MCF 10A (cell line): ENCODE measurements at places on chromosomes 6 and 20. TPM values are rescaled to one million over a fixed set of nuclear protein-coding genes. Genes with fewer than 3 reads are reported as not detected.

DNA sequence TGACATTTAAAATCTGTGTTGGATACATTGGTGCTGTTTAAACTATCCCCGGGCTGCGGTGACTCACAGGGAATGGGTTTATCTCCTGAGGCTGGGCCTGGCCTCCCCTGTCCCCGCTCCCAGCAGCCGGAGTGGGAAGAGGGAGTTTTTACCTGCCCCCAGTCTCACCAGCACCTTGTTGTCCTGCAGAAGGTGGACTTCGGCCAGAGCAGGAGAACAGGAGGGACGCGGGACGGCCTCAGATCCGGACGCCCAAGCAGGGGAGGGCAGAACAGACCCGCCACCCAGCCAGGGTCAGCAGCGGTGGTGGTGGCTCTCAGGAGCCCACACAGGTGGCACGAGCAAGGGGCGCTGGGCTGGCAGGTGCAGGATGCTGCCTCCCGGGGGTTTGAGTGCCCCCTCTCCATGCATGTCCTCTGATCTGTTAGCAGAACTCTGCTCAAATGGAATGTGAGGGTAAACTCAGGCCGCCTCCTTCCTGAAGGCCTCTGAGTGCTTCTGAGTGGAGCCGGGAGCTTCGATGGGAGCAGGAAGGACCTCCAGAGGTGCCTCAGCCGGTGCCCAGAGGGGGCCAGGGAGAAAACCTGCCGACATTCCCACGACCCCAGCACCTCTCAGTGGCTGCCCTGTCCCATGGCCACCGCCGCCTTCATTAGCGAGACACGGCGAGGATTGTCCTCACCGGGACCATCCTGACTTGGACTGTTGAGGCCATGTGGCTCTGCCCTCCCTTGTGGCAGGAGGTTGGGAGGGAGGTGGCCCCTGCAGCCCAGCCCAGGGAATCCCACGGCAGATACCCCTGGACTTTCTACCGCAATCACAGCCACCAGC is 43.4 kb upstream of the MRGBP start:
- DNase-seq: no peak

- DNase-seq: no peak
Measured at GRCh38 chr6:71028877-71029252, 72.0 kb upstream of the B3GAT2 start.

DNA sequence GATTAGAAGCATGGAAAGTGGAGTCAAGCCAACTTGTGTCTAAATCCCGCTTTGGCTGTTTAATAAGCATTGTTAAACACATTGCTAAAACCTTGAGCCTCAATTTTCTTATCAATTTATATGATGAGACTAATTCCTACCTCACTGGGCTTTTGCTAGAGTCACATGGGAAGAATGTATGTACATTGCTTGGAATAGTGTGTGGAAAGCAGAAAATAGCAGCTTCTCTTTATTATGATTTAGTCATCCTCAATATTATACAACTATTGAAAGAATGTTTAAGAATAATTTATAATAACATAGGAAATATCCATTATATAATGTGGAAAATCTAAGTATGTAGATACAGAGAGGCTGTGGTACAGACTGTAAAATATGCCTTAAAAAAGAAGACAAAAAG is 313.0 kb upstream of the CDYL start:
- no peak for DNase-seq

Gene DEFB124
- total RNA-seq: not detected in 2 replicates
